ENCODE measurements at places on chromosomes 16 and 17.

DNA sequence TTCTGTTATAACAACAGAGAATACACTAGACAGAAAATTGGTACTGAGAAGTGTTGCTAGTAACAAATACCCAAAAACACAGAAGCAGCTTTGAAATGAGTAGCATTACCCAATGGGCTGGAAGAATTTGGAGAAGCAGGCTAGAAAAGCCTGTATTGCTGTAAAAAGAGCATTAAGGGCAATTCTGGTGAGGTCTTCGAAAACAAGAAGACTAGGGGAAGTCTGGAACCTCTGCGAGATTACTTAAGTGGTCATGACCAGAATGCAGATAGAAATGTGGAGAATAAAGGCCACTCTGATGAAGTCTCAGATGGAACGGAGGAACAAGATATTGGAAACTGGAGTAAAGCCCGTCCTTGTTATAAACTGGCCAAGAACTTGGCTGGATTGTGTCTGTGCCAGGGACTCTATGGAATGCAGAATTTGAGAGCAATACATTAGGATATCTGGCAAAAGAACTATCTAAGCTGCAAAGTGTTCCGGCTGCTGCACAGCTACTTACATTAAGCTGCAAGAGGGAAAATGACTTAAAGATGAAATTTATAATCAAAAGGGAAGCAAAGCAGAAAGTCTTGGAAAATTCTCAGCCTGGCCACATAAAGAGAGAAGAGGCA is 44.9 kb upstream of the PEMT start:
- no peak for DNase-seq

DNA sequence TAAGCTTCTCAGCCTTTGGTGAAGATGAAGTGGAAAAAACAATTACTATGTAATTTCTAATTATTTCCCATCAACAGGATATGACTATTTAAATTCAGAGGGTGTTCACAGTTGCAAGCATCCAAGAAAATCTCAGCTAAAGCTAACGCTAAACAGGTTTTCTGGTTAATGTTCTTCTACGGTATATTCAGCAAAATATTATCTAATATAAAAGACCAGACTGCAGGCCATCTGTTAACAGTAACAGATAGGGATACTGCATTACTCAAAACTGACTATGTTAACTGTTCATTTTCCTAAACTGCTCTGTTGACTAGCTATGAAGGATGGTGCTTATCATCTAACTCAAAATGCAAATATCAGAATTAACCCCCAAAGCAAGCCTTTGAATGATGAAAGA is 32.8 kb downstream of the GLG1 start:
- no peak for DNase-seq

DNA sequence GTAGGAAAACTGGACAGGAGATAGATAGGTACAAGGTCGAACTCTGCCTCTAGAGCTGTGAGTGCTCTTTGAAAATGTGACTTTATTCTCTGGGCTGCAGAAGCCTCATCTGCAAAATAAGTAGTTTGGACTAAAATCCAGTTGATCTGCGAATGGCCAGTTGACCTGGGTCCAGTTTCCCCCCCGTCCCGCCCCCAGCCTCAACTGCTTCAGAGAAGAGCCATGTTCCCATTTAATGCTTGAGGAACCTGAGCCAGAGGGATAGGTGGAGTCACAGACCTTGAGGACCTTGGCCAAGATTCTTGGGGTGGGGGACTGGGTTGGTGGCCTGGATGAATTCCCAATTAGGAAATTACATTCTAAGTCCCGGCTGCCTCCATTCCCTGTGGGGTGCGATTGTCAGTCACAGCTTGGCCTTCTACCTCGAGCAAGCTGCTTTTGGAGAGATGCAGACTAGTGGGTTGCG is 14.1 kb downstream of the TBX2 start:
- no peak for DNase-seq

GRCh38 chr16:88846088-88846487 is 10.7 kb downstream of the GALNS start:
- DNase-seq, result no peak

GRCh38 chr16:14641926-14642325 is 9.2 kb downstream of the BFAR start:
- DNase-seq, result no peak

GRCh38 chr16:27102701-27103575 is 36.2 kb downstream of the C16orf82 start:
- no peak for DNase-seq

DNA sequence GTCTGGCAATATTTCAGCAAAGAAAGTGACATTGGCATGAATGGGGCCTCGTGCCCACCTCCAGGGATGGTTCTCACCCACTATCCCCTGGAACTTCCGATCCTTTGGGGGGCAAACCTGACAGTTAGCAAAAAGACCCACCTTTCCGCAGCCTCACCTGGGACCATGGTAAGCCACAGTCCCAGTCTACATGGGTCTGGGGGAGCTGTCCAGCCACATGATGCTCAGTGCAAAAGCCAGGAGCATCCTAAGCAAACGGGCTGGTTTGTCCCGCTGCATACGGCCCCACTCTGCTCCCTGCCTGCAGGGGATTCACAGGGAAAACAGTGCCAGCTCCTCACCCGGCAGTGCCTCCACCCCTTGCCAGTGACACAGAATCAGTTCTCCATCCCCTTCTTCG is 19.3 kb downstream of the AIPL1 start:
- no peak for DNase-seq

DNA sequence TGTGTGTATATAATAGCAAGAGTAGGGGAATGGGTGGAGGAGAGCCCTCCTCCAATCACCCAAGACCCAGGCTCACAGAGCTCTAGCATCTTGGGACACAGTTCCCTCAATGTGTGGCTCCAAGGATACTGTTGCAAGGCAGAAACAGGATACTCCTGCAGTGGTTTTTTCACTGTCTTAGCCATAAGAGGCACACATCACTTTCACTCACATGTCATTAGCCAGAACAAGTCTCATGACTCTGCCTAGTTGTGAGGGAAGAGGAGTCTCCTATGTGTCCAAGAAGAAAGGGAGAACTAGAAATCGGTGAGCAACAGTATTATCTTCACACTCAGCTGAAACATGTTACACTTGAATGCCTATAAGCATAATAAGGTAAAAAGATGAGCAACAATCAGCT is 11.1 kb upstream of the NUDT7 start:
- no peak for DNase-seq

GRCh38 chr17:71634376-71634775 is 486.4 kb upstream of the SOX9 start:
- DNase-seq, result no peak

GRCh38 chr17:79813297-79814126 is 16.6 kb upstream of the CBX8 start:
- no peak for DNase-seq

DNA sequence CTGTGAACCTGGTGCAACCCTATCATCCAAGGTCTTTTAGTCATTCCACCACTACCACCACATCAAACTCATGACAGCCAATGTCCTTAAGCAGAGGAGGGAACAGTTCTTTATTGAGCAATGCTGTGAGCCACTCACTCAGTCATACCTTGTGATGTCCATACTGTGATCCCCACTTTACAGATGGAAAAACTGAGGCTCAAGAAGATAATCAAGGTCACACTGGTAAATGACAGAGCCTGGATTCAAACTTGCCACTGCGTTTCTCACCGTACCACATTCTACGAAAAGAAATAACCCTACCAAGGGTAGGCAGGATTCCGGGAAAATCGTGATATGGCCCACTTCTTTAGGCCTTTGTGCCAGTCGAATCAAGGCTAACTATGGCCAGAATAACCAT is 172.6 kb downstream of the CCT6B start:
- DNase-seq, result no peak

Measured in stimulated activated CD4-positive, alpha-beta T cell treated with anti-CD3 and anti-CD28 coated beads, TNF-alpha, amount 100 ng/mL, for 1 hour (primary cell).